ENCODE measurements at places on chromosomes 7 and 10. TPM values are rescaled to one million over a fixed set of nuclear protein-coding genes. Genes with fewer than 3 reads are reported as not detected.

DNA sequence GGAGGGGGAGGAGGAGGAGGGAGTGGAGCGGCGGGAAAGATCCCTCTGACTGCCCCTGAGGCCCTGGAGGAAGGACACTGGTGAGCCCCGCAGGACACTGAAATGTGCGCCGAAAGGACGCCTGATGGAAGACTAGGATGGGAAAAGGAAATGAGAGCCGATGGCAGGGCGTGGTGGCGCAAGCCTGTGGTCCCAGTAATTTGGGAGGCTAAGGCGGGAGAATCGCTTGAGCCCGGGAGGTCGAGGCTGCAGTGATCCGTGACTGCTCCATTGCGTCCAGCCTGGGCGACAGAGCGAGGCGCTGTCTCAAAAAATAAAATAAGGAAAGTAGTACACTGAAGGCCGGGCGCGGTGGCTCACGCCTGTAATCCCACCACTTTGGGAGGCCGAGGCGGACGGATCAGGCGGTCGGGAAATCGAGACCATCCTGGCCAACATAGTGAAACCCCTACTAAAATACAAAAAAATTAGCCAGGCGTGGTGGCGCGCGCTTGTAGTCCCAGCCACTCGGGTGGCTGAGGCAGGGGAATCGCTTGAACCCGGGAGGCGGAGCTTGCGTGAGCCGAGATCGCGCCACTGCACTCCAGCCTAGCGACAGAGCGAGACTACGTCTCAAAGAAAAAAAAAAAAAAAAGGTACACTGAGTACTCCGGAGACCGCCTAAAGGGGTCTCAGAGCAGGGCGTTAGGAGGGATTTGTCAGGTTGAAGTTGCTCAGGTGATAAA is 561 bp upstream of the HNRNPF start:
- no peak for ATAC-seq

DNA sequence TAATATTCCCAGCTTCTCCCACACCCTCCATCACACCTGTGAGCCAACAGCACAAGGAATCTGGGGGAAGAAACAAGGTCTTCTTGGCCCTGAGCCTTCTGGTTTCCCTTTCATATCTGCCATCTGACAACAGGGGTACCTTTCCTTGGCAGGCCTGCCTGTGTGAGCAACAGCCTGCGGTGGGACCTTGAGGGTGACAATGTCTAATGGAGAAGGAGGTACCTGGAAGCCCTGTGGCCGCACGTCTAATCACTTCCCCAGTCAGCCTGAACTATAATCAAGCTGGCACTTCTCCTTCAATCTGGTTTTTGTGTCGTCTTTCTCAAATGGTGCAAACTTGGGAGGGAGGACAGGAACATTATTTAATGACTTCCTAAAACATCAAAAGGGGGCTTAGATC is 41.2 kb downstream of the NRCAM start:
- ATAC-seq = no peak

GRCh38 chr7:146961617-146962016 is 845.0 kb downstream of the CNTNAP2 start:
- no peak for ATAC-seq

DNA sequence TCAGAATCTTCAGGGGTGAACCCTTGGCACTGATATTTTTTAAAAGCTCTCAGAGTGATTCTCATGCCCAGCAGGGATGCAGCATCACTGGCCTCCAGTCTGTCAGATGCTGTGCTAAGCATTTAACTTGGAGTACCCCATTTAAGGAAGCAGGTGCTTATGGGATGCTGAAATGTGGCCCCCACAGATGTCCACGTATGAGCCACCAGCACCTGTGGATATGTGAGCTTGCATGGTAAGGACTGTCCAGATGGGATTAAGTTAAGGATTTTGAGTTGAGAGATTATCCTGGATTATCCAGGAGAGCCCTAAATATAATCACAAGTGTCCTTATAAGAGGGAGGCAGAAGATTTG is 17.7 kb downstream of the CHST3 start:
- no peak for ATAC-seq

PNLIP gene
- total RNA-seq = not detected

DNA sequence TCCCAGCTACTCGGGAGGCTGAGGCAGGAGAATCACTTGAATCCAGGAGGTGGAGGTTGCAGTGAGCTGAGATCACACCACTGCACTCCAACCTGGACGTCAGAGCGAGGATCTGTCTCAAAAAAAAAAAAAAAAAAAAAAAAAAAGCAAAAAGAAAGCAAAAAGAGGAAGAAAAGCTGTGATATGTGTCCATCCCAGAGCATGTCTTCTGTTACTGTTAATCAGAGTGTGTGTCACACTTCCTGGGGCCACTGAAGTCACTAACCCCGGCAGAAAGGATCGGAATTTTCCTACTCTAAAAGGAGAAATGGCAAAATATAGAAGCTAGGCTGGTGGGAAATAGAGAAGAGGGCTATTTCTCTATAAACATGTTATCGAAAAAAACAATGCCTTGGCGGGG is 11.9 kb downstream of the PIK3AP1 start:
- ATAC-seq = no peak

DNA sequence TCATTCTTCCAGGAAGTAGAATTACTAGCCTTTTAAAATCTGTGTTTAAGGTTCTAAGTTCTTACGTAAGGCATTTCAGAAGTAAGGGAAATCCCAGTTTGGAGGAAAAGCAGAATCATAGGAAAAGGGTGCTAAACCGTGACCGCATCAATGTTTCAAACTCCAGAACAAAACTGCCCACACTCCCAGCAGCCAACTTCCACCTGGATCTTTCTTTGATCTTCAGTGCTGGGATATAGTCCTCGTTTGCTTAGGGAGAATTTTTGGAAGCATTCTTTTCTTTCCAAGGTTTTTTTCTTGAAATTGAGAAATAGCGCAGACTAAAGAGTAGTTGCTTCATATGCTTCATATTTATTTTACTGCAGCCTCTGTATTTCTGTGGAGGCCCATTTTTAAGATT is 8.9 kb downstream of the PROSER2 start:
- ATAC-seq = no peak

MEOX2 gene
- total RNA-seq = 0.60 TPM

DNA sequence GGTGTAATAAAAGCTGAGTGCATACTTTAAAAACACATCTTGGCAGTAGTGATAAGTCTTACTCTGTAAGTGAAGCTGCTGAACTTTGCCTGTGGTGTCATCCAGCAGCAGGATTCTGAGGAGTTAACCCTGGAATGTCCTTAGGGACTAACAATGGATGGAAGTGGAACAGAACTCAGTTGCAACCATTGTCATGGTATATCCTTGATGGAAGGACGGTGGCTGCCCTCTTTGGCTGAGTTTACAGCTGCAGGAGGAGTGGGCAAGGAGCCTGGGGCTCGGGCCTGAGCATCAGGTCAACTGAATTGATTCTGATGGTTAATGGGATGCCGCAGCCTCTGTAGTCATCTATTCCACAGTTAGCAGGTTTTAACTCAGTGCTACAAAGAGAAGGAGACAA is 56.2 kb downstream of the MRC1 start:
- ATAC-seq = no peak

- no peak for ATAC-seq
Measured at GRCh38 chr10:102865620-102866019, 3.6 kb upstream of the AS3MT start.

DNA sequence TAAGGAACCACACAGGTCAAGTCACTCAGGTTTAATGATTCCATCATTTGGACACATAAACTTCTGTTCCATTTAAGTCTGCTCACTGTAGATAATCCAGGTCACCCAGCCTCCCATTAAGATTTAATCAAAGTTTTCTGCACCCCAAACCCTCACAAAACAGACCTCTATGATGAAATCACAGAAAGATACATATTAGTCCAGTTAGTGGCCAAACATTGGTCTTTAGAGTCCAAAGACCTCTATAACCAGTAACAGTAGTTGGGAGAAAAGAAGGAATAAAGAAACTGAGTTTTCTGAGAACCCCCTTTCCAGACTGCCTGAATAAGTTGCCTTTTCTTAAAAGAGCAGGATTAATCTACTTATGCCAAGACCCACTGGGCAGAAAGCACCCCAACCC is 4.8 kb downstream of the GCC1 start:
- no peak for ATAC-seq

DNA sequence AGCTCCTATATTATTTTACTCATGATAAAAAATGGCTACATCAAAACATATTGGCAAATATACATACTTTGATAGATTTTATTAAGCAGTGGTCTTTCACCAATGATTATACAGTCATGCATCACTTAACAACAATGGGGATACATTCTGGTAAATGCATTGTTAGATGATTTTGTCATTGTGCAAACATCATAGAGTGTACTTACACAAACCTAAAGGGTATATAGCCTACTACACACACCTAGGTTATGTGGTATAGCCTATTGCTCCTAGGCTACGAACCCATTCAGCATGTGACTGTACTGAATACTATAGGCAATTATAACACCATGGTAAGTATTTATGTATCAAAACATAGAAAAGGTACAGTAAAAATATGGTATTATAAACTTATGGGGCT is 98.9 kb upstream of the IL6 start:
- no peak for ATAC-seq

GRCh38 chr10:23157239-23157681 is 34.9 kb upstream of the PTF1A start:
- no peak for ATAC-seq

- ATAC-seq = no peak
Measured at GRCh38 chr7:137404660-137405317, 61.3 kb upstream of the PTN start.

PLA2G12B gene
- total RNA-seq = not detected

C10orf71 gene
- not detected for total RNA-seq

- no peak for ATAC-seq
Measured at GRCh38 chr10:84826704-84827103, 498.3 kb downstream of the CCSER2 start.

CADPS2 gene
- 2.4 TPM for total RNA-seq

GRCh38 chr10:127462643-127463295 is 86.3 kb upstream of the NPS start:
- ATAC-seq = peak; percentile 33

Data from esophagus mucosa (tissue), 1 donor.